ENCODE measurements at places on chromosomes 4 and X.

GRCh38 chr4:38073596-38074234, 113.5 kb downstream of the PTTG2 start:
- no peak for DNase-seq

- peak; percentile 2 for DNase-seq
Observed at GRCh38 chrX:31038575-31039326, 33.1 kb downstream of the FTHL17 start.

DNA sequence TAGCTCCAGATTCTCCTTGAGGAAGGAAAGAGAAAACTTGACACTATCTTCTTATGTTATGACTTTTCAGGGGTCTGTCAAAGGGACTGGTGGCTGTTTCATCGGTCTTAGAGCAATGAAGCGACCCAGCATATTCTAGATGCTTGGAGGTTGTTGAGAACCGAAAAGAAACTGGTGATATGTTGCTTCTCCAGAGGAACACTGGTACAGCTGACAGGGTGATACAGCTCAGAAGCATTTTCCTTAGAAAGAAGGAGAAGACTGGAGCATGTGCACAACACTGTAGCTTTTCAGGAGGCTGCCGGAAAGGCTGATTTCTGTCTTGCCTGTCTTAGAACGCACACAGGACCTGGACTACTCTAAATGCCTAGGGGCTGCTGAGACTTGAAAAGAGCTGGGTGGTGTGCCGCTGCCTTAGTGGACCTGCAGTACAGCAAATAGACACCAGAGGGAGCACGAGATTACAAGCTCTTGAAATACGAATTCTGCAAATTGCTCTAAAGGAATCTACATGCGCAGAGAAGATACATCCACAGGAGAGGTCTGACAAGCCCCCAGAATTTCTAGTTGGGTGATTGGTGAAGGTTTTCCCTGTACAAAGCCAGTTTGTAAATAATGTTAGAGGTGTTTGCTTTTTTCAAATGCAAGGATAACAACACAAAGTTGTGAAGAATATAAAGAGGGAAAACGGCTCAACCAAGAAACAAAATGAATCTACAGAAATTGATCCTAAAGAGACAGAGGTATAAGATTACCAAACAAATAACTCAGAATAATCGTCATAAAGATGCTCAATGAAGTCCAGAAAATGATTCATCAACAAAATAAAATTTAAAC, 223.1 kb upstream of the DMD start:
- peak; percentile 3 for DNase-seq

GRCh38 chr4:113950207-113950606, 29.2 kb downstream of the ARSJ start:
- no peak for DNase-seq

DNA sequence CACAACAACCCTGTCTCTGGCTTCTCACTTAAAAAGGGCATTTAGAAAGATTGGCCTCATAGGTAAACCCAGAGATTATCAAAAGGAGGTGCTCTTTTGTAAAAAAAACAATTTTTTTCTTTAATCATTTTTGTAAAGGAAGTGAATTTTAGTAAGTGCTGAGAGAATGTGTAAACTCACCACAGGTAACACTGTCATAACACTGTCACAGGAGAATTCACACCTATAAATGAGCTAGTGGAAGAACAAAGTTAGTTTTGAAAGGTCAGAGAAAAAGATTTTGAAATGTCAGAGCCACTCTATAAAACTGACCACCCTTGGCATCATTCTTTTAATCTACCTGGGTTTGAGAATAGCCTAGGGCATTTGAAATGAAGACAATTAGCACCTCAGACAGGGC, 3.3 kb upstream of the SH2D1A start:
- DNase-seq, result no peak

All from activated CD4-positive, alpha-beta T cell treated with anti-CD3 and anti-CD28 coated beads for 24 hours (primary cell).